ENCODE measurements at places on chromosomes 5 and 9.

DNA sequence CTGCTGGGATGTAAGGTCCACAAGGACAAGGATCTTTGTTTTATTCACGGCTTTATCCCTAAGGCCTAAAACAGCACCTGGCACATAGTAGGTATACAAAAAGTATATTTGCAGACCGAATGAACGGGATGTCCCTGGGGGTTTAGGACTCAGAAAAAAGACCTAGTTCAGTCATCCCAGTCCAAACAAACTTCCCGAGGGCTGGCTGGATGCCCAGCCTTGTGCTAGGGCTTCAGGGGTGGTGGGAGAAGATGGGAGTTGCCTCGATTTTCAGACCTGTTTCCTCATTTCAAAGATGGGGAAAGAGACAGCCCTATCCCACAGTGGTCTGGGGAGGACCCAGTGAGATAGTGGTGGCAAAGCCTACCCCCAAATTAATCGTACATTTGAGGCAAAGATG, 3.0 kb upstream of the PROB1 start:
- DNase-seq: no peak

DNA sequence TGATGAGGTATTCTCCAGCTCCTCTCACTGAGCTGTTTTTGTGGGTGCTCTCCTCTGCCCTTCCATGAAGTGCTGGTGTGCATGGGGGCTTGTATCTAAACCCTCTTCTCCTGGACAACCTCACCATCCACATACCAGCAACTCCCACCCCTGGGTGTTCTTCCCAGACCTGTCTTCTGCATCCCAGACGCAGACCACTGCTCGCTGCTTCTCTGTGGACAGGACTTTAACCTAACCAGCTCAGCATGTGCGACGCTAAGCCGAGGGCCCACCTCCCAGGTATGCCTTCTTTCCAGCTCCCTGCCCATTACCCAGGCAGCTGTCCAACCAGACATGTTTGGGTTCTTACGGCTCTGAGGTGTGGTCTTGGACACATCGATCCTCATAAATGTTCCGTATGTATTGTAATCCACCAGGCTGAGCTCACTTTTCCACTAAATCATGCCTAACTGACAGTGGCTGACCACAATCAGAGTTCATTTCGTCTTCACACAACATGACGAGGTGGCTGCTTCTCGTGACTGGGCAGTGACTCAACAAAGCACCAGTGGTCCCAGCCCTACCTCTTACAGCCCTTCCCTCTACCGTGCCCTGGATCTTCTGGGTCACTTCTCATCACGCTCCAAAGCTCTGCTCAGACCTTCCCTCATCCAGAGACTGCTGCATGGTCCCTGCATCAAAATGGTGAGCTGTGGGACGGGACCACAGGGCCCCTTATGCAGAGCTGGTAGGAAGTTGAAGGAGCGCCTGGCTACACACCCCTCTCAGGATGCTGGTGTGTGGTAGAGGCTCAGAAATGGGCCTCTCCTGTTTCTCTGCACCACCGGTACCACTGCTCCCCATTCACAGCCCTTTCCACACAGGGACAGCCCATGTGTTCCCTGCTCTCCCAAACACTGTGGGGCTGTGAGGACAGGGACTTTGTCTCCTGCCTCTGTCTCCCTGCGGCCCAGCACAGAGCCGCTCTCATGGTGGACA, 9.6 kb upstream of the PTGES2 start:
- peak; percentile 8 for DNase-seq

GRCh38 chr9:16553869-16554540, 316.5 kb downstream of the BNC2 start:
- DNase-seq: no peak

DNA sequence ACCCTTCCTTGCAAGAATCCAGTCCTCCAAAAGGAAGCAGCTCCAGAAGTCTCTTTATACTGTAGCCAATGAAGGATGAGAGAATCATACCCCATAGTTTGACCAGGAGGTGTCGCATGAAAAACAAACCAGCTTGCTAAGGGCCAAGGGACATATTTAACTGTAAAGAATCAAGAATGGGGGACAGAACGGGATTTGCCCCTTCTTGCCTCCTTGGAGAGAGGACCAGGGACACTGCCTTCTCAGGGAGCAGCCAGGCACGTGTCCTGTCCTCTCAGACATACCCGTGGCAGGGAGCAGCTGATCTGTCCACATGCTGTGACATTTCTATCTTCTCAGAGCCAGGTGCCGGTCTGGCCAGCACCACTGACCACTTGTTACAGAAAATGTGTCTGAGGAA, 11.7 kb downstream of the PRUNE2 start:
- DNase-seq: no peak

DNA sequence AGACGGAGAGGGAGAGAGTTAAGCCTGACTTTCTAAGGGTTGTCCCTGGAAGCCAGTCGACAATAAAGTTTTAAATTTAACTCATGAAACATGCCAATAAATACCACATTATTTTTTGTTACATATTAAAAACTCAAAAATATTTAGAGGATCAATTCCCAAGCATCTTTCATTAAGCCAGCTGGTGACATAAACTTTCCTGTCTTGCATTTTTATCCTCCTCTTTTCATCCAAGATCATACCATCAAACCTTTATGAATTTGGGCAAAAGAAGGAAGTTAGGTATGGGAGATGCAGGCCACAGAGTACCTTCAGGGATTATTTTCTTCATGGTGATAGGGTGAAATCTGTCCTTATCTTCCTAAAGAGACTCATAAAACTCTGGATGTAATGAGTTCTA, 178.3 kb upstream of the FBXL17 start:
- no peak for DNase-seq

DNA sequence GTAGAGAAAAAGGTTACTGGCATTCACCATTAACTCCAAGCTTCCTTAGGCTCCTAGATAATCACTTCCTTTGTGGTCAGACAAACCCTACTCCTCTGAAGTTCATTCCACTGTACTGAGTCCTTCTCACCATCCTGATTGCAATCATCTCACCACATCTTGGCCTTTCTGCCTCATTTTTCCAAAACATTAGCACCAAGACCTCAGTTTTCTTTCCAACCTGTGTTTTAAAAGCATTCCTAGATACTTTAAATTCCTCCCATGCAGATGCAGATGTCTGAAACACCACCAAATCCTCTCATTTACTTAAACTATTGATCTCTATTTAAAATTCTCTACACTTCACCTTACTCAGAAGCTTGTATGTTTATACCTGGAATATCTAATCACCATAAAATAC, 961.3 kb upstream of the CTNND2 start:
- DNase-seq: no peak

DNA sequence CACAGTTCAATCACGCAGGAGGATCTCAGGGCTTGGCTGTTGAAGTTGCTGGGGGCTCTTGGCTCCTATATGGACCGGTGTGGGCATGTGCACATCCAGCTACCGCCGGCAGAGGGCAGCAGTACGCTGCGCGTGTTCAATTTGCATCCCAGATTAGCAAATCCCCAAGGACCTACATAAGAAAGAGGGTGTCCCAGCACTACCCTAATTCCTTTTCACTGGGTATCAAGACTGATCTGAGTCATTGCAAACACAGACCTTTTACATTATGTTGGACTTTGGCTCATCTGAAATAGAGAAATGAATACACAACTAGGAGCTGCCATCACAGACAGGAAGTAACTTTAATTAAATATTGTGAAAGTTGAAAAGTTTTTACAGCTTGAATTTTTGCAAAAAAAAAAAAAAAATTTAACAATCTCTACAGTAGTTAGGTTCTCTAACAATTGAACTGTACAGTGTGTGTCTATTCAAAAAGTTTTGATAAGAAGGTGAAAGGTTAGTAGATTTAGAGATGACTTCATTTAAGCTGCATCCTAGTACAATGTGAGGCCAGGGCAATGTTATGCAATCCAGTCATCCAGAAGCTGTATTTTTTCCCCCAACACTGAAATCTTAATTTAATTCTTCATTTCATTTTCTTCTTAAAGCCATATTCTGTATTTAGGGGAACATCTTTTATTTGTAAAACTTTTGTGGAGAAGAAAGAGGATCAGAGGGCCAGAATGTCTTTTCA, 404.0 kb downstream of the EBF1 start:
- peak; percentile 78 for DNase-seq

GRCh38 chr5:35815089-35815936, 41.4 kb upstream of the IL7R start:
- no peak for DNase-seq

GRCh38 chr5:59126016-59126707, 543.3 kb downstream of the RAB3C start:
- DNase-seq: no peak

DNA sequence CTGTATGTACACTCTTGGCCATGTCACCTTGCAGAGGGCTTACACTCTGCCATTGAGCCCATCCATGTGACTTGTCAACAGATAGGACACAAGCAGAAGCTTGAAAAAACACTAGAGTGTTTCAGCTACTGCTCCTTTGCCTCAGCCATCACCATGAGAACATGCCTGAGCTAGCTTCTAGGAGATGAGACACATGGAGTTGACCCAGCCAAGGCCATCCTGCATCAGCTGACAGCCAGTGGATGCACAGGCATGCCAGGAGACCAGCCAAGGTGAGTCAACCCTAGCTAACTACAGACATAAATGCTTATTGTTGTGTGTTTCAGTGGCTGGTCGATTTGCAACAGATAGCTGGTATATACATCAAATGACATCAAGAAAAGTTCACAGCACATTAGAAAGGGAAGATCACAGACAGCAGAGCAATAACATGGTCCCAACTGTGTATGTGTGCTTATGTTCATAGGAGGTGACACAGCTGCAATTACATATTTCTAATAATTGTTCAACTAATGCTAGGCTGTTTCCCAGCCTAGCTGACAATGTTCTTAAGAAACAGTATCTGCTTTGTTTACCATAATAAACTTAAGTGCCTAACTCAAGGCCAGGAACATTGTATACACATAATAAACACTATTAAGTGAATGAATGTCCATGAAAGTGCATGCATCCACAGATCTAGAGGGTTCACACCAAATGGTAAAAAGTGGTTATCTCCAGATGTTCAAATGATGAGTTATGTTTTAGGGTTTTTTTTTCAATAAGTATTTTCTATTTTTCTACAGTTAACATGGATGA, 105.7 kb downstream of the SPOCK1 start:
- DNase-seq: no peak

DNA sequence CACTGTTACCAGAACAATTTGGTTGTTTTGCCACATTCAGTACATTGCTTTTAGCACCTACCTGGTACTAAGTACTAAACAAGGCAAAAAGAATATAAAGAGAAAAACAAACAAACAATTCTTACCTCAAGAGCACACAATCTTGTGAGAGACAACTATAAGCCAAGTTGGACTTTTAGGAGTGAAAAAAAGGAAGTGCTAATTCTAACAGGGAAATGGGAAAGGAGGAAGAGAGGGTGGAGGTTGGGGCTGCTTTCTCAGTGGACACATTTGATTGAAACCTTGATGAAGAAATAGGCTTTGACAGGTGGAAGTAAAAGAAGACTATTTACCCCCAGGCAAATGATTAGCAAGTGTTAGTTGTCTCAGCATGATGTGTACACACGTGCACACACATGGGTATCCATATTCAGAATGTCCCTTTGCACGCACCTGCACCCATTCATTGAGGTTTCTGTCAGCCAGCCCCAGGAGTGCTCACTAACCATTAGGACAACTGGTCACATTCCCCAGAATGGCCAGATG, 302.6 kb downstream of the ACTL7B start:
- DNase-seq: no peak

- no peak for DNase-seq
These were observed 128.9 kb downstream of the INSYN2B start for GRCh38 chr5:169851321-169851850.

GRCh38 chr9:106920091-106920490, 57.1 kb downstream of the ZNF462 start:
- no peak for DNase-seq

GRCh38 chr9:79477955-79478771, 93.6 kb upstream of the TLE4 start:
- DNase-seq: no peak

GRCh38 chr5:1543398-1544293, 19.9 kb upstream of the LPCAT1 start:
- peak; percentile 17 for DNase-seq

DNA sequence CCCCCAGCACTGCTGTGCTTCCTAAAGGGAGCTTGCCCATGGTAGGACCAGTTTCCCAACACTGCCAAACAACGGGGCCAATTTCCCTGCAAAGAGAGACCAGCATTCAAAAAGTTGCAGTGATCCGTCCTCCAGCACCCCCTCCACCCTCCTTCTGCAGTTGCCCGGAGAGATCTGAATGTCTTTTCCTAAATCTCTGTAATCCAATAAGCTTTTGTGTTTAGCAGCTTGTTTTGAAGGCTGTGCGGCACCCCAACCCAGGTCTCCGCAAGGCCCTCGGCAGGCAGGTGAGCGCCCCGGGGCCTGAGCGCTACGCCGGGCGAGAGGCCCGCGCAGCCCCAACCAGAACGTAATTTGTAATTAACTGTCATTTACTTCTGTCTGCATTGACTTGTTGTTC, 366.9 kb upstream of the IRX2 start:
- no peak for DNase-seq

GRCh38 chr5:180915924-180916323, 17.0 kb downstream of the BTNL8 start:
- no peak for DNase-seq

GRCh38 chr5:179700401-179700918, 1.7 kb downstream of the CANX start:
- DNase-seq: peak; percentile 60

GRCh38 chr5:132663771-132664695, 6.1 kb downstream of the IL13 start:
- DNase-seq: no peak

- DNase-seq: no peak
These were observed 4.6 kb upstream of the NEURL1B start for GRCh38 chr5:172636279-172637050.

GRCh38 chr9:14670718-14671117, 22.5 kb downstream of the ZDHHC21 start:
- no peak for DNase-seq

DNA sequence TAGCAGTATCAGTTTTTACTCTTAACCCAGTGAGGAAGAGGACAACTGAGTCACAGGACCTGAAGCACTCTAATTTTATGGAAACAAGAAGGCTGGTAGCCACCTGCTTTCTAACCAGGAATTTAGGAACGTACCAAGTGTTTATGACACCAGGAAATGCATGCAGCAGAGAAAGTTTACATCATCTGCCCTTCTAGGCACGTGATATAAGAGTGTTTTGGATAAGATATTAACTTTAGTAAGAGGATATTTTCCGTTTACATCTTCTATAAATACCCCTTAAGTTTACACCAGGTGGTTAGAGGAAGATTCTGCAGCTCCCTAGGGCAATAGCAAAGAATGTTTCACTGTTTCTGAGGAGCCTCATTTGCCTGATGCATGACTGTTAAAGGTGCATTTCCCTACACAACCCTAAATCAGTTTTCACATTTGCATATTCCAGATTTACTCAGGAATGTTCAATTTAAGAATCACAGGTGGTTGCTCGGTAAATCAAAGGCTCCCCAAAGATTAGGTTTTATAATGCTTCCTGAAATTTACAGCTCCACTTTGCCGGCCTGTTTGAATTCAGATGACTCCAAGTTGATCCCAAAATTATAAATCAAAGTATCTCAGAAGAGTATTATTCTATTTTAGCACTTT, 1.8 kb downstream of the TSC1 start:
- no peak for DNase-seq

DNA sequence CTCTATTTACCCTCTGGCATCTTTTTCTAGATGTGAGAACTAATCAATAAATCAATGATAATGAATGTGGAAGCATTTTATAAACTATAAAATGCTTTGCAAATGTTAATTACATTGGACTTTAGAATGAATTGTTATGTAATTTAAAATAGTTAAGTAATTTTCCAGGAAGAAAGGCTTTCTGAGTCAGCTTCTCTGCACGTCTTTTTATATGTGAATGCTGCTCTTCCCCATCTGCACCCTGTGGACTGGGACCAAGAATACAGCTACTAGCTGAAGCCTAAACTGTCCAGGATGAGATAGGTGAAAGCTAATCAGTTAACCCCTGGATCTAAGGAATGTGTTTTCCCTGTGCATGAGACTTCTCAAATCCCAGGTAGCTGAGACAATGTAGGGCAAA, 292.9 kb downstream of the NR3C1 start:
- DNase-seq: no peak
